ENCODE measurements at places on chromosomes 1 and 21. TPM values are rescaled to one million over a fixed set of nuclear protein-coding genes. Genes with fewer than 3 reads are reported as not detected.
A peak's percentile ranks its signal among the peaks of the same experiment; 100 is the strongest.

Gene PDC
- total RNA-seq = not detected

Gene LAMB3
- total RNA-seq = 120 TPM

Gene NTMT2
- not detected for total RNA-seq

Gene DMBX1
- total RNA-seq = 3.1 TPM

Gene RORC
- total RNA-seq = 0.33 TPM

Gene FHAD1
- 0.15 TPM for total RNA-seq

Gene EDN2
- 0.46 TPM for total RNA-seq

Gene TTC34
- total RNA-seq = 0.39 TPM

Gene ICOSLG
- 2.2 TPM for total RNA-seq

DNA sequence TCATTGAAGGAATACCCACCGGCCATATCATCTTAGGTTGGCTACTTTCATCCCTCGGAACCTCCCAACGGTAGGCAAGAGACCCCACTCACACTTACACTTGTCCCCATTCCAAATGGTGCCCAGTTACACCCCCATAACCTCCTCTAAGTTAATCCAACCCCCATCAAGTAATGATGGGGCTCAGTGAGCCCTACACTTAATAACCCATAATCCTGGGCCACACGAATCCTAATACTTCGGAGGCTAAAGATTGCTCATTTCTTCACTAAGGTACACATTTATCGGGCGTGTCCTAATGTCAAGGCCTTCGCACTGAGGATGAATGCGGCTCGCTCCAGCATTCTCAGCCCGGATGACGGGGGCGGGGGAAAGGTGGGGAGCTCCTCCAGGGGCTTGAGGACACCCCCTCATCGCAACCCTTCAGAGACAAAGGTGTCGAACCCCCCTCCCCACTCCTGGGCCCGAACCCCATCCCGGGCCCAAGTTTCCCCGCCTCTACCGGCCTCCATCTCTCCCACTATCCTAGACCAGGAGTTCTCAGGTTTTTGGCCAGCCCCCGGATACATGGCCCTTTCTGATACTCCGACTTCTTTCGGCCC, 435 bp downstream of the ILF2 start:
- peak; percentile 22 for DNase-seq

- no peak for DNase-seq
Observed at GRCh38 chr21:44686843-44687561, 5.0 kb upstream of the KRTAP12-1 start.

DNA sequence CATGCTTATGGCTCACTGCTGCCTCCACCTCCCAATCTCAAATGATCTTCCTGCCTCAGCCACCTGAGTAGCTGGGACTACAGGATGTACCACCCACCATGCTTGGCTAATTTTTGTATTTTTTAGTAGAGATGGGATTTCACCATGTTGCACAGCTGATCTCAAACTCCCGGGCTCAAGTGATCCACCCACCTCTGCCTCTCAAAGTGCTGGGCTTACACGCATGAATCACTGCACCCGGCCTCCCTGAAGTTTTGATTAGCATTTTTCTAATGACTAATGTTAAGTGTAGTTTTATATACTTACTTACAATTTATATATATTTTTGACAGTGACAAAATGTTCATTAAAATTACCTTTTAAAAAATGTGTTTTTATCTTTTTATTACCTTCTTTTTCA, 41.1 kb downstream of the ZNF678 start:
- no peak for DNase-seq

- peak; percentile 21 for DNase-seq
Observed at GRCh38 chr1:61692155-61692800, 32.7 kb downstream of the TM2D1 start.

- DNase-seq = peak; percentile 32
Observed at GRCh38 chr21:37546949-37547614, 180.5 kb downstream of the DYRK1A start.

DNA sequence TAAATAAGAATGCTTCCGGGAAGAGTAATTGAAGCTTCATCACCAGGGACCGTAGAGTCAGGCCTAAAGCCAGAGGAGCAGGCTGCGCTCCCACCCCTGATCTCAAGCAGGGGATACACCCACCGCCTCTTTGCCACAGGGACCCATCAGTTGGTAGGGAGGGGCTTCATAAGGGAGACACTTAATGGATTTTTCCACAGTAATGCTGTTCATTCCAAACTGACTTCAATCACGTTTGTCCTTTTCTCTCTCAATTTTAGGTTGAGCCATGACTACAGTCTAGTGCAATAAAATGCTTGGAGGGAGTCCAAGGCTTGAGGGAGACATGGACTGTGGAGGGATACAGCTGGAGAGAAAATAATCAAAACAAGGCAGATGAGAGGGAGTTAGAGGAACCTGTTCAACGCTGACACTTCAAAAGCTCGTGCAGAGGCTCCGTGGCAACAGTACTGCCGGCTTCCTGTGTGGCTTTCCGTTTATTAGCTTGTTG, 111.5 kb downstream of the SEC16B start:
- no peak for DNase-seq

DNA sequence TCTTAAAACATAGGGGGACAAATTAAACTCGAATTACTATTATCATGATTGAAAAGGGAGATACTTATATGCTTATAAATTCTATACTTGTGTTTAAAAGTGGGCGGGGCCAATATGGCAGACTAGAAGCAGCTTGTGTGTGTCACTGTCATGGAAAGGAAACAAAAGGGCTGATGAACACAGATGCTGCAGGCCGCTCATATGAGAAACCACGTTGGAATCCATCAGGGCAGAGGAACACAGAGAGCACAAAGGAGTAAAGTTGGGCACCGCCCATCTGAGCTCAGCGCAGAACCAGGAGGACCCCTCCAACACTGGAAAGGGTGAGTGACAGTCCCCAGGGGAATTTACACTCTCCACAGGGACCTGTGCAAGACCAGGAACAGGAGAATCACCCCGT, 107.0 kb downstream of the SLC5A9 start:
- DNase-seq = no peak

GRCh38 chr1:35936838-35937237, 5.9 kb downstream of the AGO3 start:
- DNase-seq = no peak

GRCh38 chr1:95003433-95003738, 69.4 kb downstream of the ALG14 start:
- DNase-seq = no peak

DNA sequence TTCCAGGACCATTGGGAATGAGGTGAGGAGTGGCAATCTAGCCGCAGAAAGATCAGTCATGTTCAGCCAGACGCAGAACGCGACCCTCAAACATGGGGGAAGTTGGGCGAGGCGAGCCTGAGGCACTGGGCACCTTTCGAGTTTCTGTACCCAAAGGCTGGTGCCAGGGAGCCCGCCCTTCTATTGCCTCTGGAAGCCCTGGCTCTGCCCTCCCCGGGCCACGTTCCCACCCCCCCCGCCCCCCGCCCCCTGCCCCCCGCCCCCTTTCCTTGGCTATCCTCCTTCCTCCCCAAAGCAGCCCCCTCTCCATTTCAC, 2.2 kb upstream of the ZBTB7B start:
- DNase-seq = peak; percentile 48

DNA sequence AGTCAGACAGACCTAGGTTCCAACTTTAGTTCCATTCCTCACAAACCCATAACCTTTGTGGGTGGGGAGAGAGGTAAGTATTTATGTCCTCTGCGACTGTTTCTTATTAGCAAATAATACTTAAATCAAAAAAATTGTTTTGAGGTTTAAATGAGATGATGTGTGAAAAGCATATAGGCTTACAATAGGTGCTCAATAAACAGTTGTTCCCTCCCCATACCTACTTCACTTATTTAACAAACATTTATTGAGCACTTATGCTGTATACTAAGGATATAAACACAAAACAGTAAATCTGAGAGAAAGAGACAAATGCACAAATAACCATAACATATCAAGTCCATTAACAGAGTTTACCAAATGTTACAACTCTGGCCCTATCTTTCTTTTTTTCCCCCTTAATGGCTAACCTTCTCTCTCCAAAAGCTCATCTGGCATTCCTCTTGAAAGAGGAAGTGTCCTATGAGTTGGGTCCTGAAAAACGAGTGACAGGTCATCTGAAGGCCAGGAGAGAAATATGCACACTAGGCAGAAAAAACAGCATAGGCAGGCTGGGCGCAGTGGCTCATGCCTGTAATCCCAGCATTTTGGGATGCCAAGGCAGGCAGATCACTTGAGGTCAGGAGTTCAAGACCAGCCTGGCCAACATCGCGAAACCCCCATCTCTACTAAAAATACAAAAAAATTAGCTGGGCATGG, 10.3 kb downstream of the PIGM start:
- DNase-seq = no peak

- DNase-seq = no peak
Observed at GRCh38 chr1:76950306-76950705, 83.0 kb downstream of the ST6GALNAC5 start.

DNA sequence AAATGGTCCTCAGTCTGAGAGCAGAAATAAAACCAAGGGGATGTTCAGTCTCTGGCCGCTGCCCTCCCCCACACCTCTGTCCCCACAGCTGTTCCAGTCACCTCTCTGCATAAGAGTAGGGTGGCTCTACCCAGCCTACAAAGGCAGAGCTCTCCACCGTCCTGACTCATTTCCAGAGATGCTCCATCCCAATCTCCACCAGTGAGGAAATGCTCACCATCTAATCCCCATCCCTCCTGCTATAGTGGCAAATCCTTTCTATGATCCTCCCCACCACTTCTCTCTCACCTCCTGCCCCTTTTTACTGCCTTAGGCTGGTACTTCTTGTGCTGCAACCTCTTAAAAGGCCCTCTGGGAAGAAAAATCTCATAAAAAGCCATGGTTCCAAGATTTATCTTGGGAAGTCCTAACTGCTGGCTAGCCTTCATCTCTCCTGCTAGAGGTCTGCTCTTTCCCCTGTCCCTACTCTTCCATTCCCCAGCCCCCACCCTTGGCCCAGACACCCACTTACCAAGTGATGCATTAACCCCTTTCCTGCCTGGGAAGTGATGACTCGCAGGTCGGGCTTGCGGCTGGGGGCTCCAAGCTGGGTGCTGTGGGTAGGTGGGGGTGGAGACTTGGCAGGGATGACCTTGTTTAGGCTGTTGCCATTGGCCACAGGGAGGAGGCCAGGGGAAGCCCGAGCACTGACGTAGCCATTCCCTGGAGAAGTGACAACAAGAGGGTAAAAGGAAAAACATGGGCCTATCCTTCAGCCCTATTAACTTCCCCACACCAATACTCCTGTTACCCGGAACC, 23.9 kb downstream of the MEF2D start:
- DNase-seq = no peak

DNA sequence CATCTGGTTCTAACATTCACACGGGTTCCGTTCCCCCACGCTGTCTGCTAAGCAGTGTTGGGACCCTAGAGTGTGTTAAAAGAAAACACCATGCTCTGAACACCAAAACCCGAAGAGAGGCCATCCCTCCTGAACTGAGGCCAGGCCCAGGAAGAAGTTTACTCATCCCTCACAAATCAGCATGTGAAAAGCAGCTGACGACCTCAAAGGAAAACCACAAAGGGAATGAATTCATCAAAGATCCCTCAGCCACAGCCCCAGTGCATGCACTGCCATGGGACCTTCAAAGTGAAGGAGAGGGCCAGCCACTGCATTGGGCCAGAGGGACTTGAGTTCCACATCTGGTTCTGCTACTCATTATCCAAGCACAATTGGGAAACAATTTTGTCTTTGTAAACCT, 7.0 kb upstream of the PSEN2 start:
- no peak for DNase-seq

- no peak for DNase-seq
Observed at GRCh38 chr1:180431683-180432082, 70.7 kb downstream of the ACBD6 start.

GRCh38 chr1:101259744-101260148, 22.9 kb downstream of the S1PR1 start:
- no peak for DNase-seq

DNA sequence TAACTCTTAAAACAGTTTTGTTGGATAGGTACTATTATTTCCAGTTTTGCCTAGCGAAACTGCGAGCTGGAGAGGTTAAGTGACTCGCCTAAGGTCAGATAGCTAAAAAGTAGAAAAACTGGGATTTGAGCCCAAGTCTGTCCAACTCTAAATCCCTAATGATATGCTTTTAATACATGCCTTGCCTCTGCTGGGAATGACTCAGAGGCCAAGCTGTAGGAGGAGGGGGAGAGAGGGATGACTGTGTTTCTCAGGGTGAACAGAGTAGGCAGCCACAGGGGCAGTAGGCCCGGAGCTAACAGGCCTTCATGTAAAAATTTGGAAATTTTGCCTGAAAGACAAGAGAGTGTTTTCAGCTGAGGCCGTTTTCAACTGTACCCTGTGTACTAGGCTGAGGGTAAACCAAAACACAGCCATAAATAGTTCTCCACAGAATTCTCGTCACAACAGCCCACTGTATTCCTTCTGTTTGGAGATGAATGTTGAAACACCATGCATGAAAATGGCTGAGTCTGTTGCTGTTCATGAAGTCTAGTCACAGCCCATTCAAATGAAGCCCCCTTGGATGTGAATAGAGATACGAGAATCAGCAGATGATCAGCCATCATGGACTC, 107.5 kb upstream of the HOOK1 start:
- no peak for DNase-seq

DNA sequence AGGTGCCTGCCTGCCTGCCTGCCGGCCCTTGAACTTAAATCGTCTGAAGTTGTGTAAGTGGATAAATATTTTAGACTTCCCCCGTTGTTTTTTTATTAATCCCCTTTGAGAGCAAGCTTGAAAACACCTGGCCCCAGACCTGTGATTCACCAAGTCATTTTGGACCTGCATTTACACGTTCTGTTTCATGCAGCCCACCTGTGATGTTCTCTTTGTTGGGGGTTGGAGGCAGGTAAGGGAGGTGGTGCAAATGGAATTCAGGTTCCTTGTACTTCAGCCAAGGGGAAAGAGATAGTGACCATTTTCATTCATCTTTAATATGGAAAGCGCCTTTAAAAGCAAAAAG, 1.2 kb downstream of the SLC37A1 start:
- DNase-seq = no peak

Data from HT-29 (cell line).